ENCODE measurements at places on chromosomes 16 and 17.
A peak's percentile ranks its signal among the peaks of the same experiment; 100 is the strongest.

DNA sequence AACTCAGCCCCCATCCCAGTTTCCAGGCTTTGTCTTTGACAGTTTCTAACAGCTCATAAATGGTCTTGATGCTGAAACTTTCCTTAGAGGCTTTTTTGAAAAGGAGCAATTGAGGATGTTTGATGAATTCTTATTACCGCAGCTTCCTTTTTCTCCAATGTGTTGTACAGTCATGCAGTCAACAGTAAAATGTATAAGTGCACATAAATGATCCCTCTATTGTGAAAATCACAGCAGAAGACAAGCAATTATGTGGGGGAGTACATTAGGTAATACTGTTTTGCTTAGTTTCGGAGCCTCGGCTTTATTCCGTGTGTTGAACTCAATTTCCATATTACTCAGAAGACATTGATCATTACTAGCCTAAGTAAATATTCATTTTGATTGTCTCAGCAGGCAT is 673.7 kb downstream of the CDH8 start:
- no peak for DNase-seq

GRCh38 chr16:77965346-77965745 is 57.0 kb upstream of the CLEC3A start:
- no peak for DNase-seq

- no peak for DNase-seq
Observed at GRCh38 chr16:10618710-10619209, 38.4 kb upstream of the EMP2 start.

DNA sequence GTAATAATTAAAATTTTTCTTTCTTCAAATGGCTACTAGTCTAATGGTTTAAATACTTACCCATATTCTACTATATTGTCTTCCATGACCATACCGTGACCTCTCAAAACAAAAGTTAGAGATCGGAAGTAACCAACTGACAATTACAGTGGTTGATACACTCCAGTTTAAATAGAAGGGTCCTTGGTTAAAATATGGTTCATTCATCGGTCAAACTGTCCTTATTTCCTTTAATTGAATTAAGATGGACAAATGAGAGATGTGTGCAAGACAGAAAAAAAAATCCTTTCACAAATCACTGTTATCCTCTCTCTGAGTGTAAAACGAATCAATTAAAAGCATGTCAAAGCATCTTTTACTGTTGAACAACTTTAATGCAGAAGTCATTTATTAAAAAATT is 214.3 kb upstream of the TBX2 start:
- no peak for DNase-seq

DNA sequence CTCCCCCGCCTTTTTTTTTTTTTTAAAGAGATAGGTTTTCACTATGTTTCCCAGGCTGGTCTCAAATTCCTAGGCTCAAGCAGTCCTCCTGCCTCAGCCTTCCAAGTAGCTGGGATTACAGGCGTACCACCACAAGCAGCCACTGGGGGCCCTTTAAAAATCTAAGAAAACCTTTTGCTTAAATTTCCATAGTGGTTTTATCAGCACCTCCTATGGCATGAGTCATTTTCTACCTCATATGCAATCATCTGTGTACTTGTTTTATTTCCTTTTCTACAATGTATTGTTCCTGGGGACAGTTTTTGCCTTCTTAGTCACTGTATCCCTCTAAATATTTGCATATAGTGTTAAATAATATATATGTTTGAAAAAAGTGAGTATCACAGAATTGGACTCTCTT is 29.2 kb downstream of the GNA13 start:
- peak; percentile 51 for DNase-seq

- DNase-seq = no peak
Observed at GRCh38 chr17:49334744-49335512, 27.1 kb downstream of the ZNF652 start.

DNA sequence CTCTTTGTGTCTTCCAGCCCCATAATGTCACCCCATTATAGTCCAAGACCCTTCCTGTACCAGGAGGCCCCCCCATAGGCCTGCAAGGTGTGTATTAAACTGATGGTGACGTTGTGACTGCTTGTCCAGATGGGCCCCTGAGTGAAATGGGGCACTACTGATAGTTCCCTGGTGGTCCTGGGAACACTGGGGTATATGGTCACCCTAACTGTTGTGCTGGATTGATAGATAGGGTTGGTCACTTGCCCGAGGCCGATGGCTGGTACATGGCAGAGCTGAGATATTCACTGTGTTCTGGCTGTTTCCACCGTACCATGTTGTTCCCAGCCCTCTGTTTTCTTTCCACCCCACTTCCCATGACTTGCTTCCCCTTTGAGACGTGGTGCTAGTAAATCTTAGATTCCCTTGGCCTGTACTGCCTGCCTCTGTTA is 4.3 kb downstream of the CNP start:
- no peak for DNase-seq

DNA sequence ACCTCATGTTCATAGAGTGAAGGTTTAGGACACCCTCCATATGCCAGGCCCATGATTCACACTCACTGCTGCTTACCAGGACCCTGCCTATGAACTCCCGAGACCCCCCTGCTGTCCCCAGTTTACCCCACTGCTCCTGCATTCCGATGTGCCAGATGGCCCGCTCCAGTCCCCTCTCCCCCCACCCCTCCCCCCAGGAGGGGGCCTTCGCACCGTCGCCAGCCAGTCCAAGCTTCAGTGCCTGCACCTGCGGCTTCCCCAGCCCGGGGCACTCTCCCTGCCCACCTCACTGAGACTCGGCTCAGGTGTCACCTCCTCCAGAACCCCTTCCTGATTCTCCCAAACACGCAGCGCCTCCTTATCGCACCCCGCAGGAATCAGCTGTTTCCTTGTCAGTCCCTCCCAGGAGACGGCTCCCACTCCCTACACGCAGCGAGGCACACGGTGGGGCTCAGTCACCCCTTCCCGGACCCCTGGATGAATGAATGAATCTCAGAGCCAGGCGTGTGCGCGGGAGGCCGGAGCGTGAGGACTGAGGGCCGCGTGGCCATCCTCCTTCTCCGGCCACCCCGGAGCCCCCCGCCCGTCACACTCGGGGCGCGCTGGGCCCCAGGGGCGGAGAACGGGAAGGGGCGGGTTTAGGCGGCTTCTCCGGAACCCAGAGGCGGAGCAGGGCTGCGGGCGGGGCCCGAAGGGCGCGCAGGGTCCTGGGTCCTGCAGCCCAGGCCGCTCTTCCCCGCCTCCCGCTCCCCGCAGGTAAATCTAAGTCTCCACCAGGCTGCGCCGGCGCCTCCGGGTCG is 1.6 kb downstream of the MYO1C start:
- DNase-seq = peak; percentile 56

GRCh38 chr16:28168991-28169554 is 42.7 kb downstream of the XPO6 start:
- peak; percentile 47 for DNase-seq

DNA sequence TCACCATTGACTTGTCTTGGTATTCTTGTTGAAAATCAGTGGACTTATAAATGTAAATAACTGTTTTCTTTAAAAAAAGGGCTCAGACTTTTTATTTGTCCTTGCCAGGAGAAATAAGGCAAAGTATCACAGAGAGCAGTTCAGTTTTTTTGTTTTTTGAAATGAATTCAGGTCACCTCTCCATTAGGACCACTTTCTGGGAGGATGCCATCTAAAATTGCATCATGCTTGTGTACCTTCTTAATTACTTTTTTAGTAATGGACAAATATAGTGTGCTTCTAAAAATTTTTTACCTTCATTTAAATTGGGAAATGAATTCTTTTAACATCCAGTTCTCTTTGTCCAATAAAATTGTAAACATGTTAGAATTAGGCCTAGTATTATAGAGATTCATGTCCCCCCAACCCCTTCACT is 210.0 kb downstream of the BCAS3 start:
- no peak for DNase-seq

- no peak for DNase-seq
Observed at GRCh38 chr16:10971560-10971961, 27.2 kb downstream of the CLEC16A start.

- peak; percentile 62 for DNase-seq
Observed at GRCh38 chr16:12089492-12090150, 113.1 kb downstream of the SNX29 start.

DNA sequence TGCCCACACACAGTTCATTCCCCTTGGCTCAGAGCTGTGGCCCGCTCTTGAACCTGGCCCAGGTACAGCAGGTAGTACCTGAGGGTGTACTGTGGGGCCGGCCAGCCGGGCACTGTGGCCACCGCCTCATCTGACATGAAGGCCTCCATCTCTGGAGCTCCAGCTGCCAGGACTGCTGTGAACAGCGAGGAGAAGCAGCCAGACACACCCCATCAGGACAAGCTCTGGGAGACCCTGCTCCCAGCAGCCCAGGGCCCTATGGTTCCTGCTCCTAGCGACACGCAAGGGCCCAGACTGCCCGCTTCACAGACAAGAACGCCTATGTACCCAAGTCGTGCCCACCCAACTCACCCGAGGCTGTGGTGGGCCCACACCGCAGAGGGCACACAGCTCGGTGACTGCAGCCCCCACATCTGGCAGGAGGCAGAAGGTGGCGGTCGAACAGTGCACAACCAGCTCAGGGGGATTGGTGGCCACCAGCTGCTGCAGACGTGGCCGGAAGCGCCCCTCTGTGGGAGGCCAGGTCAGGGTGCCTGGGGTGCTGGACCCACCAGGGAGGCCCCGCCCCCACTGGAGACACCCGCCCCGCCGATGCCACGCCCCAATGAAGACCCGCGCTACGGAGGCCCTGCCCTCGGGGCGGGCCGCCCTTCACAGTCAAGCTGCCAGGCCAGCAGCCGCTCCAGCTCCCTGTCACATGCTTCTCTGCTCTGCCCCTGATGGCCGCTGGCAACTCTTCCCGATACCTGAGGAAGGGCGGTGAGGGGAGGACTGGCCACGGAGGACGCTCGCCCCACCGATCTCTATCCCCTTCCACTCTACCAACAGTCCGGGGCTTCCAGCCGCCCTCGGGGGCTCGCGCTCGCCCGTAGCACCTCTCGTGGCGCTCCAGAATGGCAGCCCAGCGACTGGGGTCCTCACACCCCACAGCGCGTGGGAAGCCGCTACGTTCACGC is 1.1 kb upstream of the STUB1 start:
- peak; percentile 53 for DNase-seq

- no peak for DNase-seq
Observed at GRCh38 chr16:56961386-56961785, 364 bp upstream of the CETP start.
